ENCODE measurements at places on chromosomes 7 and 10.

DNA sequence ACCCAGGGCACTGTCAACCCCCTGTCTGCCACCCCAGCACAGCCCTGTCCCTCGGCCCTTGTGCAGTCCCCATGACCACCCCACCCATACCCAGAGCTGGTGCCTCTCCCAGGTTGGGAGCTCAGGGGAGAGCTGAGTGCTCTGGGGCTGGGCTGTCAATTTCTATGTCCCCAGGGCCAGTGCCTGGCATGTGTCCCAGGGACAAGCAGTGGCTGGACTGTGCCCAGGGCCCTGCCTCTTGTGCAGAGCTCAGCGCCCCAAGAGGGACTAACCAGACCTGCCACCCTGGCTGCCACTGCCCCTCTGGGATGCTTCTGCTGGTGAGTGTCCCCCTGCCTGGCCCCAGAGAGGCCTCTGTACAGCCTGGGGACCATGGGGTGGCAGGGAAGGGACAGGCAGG, 29.0 kb upstream of the ZNF862 start:
- DNase-seq = no peak

DNA sequence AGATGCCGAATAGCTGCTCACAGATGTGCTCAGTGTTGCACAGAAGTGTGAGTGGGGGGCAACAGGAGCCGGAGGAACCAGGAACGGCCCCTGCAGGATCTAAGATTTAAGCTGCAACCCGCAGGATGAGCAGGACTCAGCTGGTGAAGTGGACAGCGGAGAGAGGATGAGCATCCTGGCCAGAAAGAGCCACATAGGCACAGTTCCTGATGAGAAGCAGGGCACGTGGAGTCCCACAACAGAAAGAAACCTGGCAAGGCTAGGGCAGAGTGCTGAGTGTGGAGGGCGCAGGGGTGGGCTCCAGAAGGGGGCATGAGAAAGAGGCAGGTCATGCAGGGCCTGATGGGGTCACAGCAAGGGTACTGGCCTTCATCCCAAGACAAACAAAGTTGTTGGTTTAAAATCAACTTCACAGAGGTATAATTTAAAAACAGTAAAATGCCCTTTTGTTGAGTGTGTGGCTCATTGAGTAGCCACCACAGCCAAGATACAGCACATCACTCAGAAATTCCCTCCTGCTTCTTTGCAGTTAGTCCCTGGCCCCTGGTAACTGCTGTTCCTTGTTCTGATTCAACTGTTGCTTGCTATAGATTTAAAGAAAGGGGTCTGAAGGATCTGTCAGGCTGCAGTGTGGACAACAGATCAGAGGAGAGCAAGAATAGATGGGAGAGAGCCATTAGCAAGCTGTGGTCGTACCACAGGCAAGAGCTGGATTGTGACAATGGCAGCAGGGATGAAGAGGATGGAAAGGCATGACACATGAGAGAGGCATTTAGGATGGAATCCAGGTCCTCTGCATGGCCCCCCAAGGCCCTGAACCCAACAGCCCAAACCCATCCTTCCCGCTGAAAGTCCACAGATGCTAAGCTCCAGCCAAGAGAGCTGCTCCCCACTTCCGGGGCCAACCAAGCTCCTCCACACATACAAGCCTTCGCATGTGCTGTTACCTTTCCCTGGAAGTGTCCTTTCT, 53.1 kb upstream of the OSBPL3 start:
- DNase-seq = no peak

DNA sequence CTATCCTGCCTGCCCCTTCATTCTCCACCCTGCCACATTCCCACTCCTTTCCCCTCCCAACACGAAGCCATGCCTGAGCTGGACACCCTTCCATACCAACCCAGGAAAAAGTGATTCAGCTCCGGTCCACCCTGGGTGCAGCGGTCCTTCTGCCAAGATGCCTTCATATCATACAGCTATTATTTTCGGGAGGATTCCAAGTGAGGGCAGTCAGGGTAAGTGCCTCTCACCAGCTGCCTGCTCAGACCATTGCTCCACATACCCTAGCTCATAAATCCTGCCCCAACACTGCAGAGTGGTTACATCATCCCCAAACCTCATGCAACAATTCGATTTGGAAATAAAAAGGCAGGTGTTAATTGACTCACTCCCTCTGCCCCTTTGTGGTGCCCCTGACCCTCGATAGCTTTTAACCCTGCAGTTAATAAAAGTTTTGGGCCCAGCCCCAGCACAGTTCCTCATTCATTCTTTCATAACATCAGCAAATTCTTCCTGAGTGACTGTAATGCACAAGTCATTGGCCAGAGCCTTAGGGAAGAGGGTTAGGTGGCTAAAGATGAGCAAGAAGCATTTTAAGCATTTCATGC, 42.6 kb downstream of the ZNF503 start:
- no peak for DNase-seq

DNA sequence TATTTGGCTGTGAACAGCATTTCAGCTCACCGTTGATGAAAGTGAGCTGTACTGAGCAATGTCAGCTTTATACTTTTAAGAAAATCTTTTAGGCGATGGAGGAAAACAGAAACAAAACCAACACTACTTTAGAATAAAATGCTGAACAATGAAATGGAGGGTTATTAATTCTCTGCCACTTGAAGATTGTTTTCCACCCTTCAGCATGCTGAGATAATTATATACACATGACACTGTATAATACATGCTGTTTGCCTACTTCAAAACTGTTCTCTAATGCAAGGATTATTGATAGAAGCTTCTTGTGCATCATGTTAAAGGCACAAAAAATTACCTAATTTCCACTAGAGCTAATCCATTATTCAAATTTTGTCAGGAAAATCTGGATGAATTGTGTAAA, 66.8 kb downstream of the CACNA2D1 start:
- DNase-seq = no peak

GRCh38 chr7:42886129-42886528, 25.7 kb downstream of the C7orf25 start:
- no peak for DNase-seq

GRCh38 chr7:47340517-47340916, 241.4 kb downstream of the TNS3 start:
- DNase-seq = no peak

- peak; percentile 14 for DNase-seq
These were observed 874 bp upstream of the BAMBI start for GRCh38 chr10:28676326-28676967.

- DNase-seq = no peak
These were observed 2.5 kb downstream of the GIMAP7 start for GRCh38 chr7:150516956-150517745.

DNA sequence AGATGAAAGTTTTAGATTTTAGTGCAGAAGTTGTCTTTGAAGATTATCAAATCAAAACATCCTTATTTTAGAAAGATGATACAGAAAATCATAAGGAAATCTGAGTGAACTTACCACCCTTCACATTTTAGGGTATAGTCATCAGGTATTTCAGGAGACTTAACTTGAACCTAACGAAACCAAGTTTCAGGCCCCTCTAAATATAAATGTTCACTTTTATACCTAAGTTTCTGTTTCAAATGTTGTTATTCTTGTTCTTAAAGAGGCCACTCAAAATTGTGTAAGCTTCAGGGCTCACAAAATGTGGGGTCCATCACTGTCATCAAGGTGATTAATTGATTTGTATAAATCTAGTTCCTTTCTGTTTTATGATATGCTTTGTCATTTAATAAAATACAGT, 216.2 kb downstream of the KIAA1217 start:
- no peak for DNase-seq

DNA sequence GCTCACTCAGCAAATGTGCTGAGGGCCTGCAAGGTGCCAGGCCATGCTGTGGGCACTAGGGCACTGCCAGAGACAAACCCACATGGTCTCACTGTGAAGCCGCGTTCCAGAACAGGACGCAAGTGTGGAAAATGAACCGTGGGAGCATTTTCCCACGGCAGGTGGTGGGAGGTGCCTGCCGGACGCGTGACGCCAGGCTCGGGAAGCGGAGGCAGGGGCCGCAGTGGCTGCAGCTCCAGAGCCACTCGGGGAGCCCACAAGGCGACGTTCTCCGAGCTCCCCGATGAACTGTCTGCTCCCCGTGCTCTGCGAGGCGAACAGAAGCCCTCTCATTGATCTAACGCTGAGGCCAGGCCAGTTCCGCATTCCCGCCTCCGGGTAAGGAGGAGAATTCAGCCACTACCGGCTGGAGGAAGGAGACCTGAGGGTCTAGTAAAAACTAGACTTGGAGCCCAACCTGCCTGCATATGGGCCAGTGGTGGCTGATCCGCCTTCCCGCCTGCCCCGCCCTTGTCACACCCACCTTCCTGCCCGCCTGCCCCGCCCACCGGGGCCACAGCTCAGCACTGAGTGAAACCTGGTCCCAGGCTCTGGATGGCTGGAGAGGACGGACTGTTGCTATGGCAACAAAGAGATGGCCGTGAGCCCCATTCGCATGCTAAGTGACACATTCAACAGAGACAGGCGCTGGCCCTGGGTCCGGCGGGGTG, 13.1 kb downstream of the ADGRA1 start:
- no peak for DNase-seq

DNA sequence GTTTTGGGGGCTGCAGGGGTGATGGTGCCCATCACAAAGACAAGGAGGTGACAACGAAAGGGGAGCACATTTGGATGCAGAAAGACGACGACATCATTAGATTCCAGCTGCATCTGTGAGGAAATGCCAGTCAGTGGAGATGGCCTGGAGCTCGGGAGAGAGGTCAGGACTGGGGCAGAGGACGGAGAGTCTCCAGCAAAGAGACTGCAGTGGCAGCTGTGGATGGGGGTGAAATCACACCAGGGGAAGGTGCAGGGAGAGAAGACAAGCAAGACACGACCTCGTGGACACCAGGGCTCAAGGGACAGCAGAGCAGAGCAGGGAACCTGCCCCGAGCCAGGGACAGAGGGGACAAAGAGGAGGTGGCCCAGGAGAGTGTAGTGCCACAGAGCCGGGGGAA, 203.4 kb downstream of the PRPF18 start:
- DNase-seq = no peak

DNA sequence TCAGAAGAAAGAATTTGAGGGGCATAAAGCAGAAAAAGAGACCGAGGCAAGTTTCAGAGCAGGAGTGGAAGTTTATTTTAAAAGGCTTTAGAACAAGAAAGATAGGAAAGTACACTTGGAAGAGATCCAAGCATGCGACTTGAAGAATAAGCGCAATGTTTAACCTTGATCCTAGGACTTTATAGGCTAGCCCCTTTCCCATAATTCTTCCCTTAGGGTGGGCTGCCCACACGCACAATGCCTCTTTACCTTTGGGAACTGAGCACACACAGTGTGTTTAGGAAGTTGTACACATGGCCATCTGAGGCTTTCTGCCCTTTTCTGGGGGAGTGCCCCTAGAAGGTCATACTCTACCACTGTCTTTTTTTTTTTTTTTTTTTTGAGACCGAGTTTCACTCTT, 11.2 kb upstream of the GSTO1 start:
- no peak for DNase-seq

GRCh38 chr7:18213652-18214051, 186.0 kb upstream of the PRPS1L1 start:
- DNase-seq = no peak

- DNase-seq = peak; percentile 57
These were observed 509 bp downstream of the AHR start for GRCh38 chr7:17298840-17299482.

GRCh38 chr7:87380905-87381304, 35.4 kb downstream of the CROT start:
- DNase-seq = no peak

DNA sequence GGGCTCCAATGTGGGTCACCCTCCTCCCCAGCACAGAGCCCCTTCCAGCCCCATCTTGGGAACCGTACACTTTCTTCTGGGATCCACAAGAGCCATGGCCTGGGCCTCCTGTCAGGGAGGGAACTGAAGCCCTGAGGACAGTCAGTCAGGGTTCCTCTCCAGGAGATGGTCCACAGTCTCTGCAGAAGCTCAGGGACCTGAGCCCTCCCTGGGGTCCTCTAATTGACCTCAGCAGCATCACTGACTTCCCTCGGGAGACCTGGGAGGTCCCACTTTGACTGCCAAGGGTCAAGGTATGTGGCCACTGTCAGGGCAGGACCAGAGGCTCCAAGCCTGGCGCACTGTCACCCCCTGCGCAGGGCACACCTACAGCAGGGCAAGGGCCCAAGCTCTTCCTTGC, 32.3 kb downstream of the NOD1 start:
- DNase-seq = no peak

- DNase-seq = peak; percentile 60
These were observed 2.2 kb upstream of the CUX1 start for GRCh38 chr7:101814991-101815825.

- no peak for DNase-seq
These were observed 982 bp downstream of the COBL start for GRCh38 chr7:51315393-51316261.

GRCh38 chr10:95964756-95965155, 57.0 kb downstream of the CC2D2B start:
- DNase-seq = no peak

GRCh38 chr7:128986609-128987008, 48.9 kb downstream of the IRF5 start:
- no peak for DNase-seq

DNA sequence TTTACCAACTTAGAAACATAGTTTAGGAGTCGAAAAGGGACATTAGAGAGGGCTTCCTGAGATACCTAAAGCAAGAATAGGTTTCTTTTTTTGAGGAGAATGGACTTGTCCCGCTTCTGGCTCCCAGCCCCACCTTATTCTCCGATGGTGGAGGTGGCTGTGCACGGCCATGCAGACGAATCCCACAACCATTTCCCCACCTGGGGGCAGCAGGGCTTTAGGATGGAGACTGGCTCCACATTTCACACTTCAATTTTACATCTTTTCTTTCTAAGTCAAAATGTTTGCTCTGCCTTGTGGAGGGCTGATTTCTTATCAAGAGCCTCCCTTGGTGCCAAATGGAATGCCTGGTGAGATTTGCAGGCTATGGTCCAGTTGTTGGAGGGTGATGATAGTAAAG, 118.5 kb downstream of the GLRX3 start:
- no peak for DNase-seq

DNA sequence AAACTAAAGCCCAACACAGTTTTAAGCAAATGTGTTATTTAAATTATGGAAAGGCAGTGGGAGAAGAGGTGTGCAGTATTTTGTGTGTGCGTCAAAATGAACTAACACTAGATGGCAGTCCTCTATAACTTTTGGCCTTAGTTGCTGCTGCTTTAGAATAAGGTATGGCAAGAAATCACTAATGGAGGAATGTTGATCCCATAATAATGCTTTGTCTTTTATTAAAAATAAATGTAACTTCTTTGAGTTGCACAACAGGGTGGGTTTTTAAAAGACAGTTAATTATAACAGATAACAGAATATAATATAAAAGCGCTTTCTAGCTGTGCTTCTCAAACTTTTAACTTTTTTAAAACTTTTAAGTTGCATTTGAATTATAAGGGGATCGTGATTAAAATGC, 56.4 kb downstream of the BBS9 start:
- DNase-seq = no peak

- DNase-seq = no peak
These were observed 690.5 kb downstream of the PARD3 start for GRCh38 chr10:34124522-34125035.
